ENCODE measurements at places on chromosomes 6 and 20. TPM values are rescaled to one million over a fixed set of nuclear protein-coding genes. Genes with fewer than 3 reads are reported as not detected.

CRISP3 gene
- not detected for total RNA-seq

CGA gene
- 0.52 TPM for total RNA-seq

CAGE1 gene
- total RNA-seq = not detected

TMEM74B gene
- total RNA-seq = 0.25 TPM

DNA sequence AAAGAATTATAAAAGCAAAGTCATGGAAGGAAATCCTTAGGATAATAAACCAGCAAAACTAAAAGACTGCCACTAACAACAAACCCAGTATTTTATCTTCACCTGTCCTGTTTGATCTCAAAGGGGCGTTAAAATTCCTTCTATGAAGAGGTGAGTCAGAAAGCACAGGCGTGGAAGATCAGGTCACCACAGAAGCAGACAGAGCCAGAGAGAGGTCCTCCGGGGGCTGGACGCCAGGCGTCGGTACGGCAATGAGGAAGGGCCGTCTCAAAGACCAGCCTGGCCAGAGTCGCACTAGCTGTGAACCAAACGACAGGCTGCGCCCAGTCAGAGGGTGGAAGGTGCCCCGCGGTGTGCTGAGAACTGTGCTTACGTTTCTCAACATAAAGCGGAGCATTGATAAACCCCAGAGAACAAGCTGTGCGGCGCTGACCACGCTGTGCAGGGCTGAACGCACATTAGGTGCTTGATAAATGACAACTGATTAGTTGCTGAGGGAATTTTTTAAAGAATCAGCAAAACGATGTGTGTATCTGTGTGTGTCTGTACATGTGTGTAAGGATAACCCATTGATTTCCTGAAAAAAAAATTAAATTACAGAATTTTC lies 85.6 kb downstream of the RNASET2 start:
- DNase-seq = no peak

DNA sequence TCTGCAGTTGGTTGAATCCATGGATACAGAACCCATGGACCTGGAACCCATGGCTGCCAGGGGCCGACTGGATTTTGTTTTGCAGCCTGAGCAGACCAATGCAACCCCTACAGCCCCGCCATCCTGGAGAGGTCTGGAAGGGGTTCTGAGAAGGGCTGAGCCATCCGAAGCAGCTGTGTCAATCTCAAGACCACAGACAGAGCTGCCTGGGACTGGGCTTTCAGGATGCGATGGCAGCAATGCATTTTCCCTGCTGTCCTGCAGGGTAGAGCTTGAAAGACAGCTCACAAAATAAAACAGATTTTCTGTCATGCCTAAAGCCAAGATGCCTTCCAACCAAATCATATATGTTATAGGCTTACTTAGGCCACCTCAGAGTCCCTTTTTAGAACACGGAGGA lies 125.8 kb upstream of the NXT1 start:
- DNase-seq = no peak

GRCh38 chr20:37969949-37970855 lies 63.1 kb downstream of the TTI1 start:
- DNase-seq = no peak

DNA sequence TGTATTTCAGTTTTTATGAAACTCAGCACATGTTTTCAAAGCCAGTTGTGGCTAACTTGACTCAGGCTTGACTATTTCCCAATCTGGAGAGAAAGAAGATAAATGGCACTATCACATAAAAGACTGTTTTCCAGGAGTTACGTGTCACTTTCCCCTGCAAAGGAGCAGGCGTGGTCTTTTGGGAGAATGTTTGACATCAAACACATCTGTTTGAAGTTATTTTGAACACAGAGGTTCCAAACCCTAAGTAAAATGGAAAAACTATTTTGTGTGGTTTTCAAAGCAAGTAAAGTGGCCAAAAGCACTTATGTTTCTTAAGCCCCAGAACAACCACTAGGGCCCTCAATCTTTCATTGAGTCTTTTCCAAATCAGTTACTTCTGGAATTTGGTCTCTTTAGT lies 89.7 kb downstream of the FOXF2 start:
- DNase-seq = no peak

DNA sequence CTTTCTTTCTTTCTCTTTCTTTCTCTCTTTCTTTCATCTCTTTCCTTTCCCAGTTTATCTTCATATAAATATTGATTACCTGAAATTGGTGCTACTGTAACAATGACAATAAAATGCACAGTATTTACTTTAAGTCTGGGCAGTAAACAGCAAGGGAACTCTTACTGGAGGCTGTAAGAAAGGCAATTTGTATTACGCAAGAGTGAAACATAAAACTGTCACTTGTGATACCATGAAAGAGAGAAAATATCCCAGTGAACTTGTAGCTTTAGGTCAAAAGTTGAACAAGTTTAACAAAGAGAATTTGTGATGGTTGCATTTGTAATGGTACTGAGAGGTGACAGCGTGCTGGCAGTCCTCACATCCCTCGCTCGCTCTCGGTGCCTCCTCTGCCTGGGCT lies 80.0 kb downstream of the EYS start:
- no peak for DNase-seq

DNA sequence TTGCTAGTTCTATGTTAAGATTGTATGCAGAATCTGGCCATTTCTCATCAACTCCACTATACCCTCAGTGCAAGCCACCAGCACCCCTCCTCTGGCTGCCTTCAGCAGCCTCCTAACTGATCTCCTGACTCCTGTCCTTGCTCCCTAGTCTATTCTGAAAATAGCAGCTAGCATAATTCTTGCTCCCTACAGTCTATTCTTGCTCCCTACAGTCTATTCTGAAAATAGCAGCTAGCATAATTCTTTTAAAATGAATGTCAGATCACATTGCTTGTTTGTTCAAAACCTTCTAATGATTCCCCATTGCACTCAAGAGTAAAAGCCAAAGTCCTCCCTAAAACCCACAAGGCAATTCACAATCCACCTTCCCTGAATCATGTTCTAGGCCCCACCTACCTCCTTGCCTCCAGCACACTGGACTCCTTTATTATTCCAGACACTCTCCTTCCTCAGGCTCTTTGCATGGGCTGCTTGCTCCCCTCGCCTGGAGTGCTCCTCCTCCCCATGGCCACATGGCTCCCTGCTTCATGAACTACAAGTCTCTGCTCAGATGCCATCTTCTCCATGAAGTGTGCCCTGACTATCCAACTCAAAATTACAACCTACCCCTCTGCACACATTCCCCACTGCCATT lies 164.2 kb upstream of the TNFAIP3 start:
- DNase-seq = no peak

GRCh38 chr20:4554346-4554745 lies 167.4 kb upstream of the PRND start:
- no peak for DNase-seq

- DNase-seq = no peak
Measured at GRCh38 chr6:146948790-146949342, 255.4 kb upstream of the STXBP5 start.

DNA sequence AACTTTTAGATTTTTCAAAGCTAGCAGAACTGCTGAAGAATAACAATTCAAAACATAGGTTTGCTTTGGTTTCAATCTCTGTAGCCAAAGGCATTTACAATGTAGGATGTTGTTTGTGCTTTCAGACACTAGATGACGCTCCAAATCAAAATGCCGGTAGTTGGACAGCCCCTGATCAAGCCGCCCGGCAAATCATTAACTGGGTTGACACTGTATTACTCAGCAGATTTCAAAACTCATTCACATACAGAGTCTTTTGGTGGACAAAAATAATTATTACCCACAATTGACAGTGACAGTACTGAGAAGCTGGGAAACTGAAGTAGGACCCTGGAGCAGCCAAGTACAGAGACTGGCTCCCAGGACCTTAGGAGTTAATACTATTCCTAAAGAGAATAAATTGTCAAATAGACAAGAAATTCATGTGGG lies 21.3 kb upstream of the HFE start:
- peak; percentile 45 for DNase-seq

- DNase-seq = no peak
Measured at GRCh38 chr6:5274231-5274630, 12.9 kb downstream of the FARS2 start.

- no peak for DNase-seq
Measured at GRCh38 chr20:23257848-23258746, 92.5 kb upstream of the NXT1 start.

- DNase-seq = no peak
Measured at GRCh38 chr6:50891290-50891689, 72.6 kb downstream of the TFAP2B start.

DNA sequence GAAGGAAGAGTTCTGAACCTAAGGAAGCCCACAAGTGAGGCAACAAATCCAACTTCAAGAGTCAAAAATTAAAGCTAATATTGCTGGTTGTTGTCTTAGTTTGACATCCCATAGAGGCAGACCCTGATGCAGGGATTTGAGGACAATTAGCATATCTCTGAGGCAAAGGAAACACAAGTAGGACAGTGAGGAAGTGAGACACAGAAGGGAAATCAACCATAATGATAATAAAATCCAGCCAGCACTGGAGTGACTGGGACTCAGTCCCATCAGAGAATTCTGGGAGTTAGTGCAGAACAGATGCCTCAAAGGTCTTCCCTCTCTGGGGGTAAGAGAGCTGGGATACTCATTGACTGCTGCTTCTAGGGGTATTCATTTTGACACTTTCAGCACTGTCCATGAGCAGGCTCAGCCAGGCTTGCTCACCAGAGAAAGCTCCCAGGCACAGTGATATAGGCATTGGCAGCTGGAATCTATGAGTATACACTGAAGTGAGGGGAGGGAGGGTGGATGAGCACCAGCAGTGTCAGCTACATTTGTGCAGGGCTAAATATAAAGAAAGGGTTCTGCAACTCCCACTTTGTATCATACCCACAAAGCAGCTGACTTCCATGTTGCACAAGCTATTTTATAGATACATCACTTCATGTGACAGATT lies 43.4 kb upstream of the SPTLC3 start:
- DNase-seq = no peak

- no peak for DNase-seq
Measured at GRCh38 chr20:13841206-13841605, 56.4 kb downstream of the NDUFAF5 start.

All from psoas muscle (tissue), 8 donors.